ENCODE measurements at places on chromosomes 4 and X.

- no peak for DNase-seq
These were observed 17.7 kb downstream of the IQSEC2 start for GRCh38 chrX:53263597-53264094.

DNA sequence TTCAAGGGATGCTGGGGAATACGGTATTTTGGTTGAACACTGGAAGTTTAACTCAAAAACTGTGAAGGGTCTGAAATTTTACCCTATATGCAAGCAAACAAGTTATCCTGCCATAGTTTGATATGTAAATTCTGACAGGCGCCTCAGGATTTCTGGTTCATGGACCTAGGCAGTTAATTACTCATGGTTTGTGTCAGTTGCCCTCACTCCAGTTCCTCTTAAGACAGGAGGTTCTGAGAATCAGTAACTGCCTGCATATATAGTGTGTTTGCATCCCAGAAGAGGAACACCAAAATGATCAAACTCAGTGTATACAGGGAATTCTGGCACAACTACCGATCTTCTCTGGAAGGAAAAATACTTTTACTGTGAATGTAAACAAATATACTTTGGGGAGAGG is 360.4 kb upstream of the NWD2 start:
- no peak for DNase-seq

DNA sequence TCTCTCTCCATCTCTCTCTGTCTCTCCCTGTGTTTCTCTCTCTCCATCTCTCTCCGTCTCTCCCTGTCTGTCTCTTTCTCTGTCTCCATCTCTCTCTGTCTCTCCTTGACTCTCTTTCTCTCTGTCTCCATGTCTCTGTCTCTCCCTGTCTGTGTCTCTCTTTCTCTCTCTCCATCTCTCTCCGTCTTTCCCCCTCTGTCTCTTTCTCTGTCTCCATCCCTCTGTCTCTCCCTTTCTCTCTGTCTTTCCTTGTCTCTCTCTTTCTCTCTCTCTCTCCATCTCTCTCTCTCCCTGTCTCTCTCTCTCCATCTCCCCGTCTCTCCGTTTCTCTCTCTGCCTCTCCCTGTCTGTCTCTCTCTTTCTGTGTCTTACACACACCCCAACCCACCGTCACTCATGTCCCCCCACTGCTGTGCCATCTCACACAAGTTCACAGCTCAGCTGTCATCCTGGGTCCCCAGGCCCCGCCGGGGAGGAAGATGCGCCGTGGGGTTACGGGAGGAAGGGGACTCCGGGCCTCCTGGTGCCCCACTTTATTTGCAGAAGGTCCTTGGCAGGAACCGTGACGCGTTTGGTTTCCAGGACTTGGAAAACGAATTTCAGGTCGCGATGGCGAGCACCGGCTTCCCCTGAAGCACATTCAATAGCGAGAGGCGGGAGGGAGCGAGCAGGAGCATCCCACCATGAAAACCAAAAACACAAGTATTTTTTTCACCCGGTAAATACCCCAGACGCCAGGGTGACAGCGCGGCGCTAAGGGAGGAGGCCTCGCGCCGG is 1.2 kb upstream of the SHOX start:
- no peak for DNase-seq

DNA sequence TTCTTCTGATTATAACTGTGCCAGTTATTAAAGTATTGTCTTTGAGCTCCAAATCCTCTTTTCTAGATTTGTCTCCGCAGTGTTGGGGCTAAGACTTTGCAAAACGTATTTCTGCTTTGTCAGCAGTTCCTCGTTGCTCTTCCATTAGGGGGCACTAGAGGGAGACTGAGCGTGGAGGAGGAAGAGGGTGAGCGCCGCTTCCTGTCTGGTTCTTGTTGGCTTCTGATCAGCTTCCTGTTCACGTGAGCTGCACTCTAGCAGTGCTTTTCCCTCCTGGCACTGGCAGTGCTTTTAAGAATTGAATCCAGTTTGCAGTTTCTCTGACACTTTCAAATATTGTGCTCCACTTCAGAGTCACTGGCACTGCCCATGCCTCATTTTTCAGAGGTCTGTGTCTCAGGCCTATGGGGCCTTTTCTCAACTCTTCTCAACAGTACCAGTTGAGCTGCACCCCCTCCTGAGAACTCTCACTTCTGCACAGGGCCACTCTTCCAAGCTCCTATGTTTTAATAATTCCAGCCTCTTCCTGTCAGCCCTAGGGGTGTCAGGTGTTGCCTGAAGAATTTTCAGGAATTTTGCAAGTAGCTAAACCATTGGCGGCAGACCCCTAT is 54.4 kb upstream of the LCORL start:
- no peak for DNase-seq

DNA sequence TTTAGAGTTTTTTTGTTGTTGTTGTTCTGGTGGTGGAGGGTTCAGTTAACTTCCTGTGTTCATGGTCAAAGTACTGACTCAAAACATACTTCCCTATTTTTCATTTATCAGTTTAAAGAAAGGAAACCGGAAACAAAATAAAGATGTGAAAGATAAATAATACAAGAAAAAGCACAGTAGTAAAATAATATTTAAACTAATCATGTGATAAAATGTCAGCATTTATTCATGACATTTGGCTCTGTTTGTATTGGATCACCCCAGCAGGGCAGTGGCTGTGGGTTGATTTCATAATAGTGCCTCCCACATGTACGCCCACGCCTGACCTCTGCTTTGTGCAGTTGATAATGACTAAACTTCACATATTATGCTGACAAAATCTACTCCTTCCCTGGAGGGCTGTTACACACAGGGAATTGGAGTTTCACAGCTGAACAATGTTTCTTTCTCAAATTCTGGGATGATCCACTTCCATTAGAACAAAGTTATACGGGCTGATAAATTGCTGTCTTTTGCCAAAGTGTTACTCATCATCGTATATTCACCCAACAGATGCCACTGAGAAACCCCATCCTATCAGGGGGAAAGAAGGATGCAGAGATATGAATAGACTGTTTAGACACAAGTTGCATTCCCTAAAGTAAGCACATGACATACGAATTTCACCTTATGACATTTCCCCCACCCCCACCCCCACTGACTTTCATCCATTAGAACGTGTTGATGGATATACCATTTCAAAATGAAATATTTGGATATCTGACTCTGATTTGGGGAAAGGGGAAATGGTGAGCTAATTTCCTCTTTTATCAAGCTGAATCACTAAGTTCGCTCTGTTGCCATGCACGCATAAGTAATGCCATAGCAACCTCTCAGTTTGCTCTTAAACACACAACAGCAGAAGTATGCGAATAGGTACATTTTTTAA is 48.3 kb downstream of the AMELX start:
- DNase-seq = no peak

GRCh38 chrX:119899125-119899524 is 3.4 kb downstream of the AKAP14 start:
- DNase-seq = no peak

- no peak for DNase-seq
These were observed 599.9 kb downstream of the IL15 start for GRCh38 chr4:142236268-142236667.

- DNase-seq = no peak
These were observed 617 bp upstream of the PDHA1 start for GRCh38 chrX:19343085-19343534.

DNA sequence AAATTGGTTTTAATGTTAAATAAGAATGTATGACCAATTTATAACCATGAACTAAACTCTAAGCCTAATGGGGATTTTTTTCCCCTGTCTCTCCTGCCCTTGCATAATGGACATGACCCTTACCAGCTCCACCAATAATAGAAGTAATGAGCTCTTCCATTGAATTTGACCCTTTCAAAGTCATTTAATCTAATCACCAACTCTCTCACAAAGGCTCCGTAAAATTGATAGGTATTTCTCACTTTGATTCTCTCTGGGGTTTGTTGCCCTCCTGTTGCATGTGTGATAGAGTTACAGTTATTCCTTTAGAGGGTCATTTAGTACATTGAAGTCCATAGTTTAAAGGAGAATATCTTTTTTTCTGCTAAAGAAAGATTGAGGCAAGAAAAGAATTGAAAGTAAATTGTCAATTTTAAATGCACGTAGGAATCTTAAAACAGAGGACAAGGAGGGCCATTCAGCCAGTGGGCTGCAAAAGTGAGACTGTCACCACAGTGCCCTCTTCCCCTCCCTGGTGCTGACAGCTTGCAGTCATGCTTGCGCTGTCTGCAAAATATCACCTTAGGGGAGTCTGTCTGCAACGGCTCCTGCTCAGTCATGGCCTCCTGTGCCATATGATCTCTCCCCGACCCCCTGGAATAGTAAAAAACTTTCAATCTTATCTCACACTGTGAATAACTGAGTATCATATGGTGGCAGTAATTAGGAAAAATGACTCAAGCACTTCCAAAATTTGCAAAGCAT is 307.5 kb upstream of the GNPDA2 start:
- no peak for DNase-seq
